ENCODE measurements at places on chromosomes 12 and 14.

DNA sequence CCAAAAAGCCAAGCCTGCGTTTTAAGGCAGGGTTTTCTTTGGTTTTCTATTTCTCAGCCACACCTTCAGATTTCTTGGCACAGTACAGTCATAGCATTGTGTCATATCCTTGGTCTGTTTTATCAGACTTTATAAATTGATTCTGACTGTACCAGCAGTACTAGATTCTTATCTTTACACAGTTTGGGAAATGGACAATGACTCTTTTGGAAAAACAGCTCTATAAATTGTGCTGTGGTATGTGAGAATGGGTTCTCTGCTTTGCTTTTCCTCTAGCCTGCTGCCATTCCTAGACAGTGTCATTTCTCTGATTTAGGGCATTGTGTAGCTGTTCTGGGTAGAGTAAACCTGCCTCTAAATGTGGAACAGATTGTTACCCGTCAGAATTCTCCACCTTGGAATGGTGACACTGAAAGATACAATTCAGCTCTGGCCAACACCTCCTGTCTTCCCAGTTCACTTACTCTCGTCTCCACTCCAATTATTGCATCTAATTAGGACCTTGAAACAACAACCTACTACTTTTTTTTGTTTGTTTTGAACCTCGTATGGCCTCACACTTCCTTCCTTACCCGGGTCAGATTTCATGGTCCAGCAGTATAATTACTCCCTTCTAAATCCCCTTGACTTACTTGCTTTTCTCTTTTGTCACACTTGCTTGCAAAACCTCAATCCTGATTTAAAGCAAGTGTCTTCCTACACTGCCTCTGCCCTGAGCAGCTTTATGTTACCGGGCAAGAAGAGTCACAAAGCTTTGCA is 226.3 kb downstream of the ERC1 start:
- DNase-seq = no peak

- DNase-seq = no peak
Observed at GRCh38 chr14:105153331-105153731, 15.2 kb downstream of the JAG2 start.

GRCh38 chr12:94909663-94910062 is 93.8 kb downstream of the NDUFA12 start:
- no peak for DNase-seq

DNA sequence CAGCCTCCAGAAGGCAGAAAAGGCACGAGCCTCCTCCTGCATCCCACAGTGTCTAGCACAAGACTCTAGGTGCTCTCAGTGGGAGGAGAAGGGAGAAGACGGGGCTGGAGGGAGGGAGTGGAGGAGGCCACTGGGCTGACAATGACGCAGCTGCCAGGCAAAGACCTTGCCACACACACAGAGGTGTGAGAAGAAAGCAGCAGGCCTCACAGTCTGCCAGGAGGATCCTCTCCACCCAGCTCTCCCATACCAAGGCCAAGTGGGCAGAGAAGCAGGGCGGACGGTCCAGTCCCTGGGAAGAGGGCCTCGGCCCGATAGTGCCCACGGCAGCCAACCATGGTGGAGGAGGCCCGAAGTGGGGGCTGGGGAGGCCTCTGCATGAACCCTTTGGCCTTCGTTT is 78.9 kb downstream of the NCOR2 start:
- DNase-seq = no peak

DNA sequence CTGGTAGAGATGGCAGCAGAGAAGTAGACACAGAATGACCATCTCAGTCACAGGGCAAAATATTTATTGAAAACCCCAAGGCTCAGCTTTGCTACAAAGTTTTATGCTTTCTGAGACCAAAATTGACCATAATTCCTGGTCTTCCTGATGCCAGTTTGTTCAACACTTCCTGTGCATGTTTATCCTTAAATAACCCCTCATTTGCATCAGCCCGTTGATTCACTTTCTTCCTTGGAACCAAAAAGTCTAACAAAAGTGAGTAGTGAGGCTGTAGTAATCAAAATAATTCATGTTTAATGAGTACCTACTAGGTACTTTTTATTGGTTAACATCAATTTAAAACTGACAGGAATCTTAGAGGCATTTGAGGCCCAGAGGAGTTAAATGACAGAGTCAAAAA is 51.7 kb downstream of the TRHDE start:
- no peak for DNase-seq

DNA sequence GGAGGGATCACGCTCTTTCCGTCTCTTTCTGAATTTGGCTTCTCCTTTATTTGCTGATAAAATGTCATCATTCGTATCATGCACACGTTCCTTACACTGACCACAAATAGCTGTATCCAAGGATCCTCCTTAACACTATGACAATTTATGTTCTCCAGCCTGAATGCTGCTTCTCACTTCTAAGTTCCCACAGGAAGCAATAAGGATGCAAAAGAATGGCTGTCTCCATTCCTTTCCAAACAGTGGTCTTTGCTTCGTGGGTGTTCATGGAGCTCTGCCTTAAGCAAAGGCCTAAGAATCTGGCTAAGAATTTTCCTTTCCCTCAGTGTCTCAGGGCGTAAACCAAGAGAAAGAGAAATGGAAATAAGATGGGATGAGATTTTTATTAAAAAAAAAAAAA is 200.2 kb downstream of the ITPR2 start:
- no peak for DNase-seq

DNA sequence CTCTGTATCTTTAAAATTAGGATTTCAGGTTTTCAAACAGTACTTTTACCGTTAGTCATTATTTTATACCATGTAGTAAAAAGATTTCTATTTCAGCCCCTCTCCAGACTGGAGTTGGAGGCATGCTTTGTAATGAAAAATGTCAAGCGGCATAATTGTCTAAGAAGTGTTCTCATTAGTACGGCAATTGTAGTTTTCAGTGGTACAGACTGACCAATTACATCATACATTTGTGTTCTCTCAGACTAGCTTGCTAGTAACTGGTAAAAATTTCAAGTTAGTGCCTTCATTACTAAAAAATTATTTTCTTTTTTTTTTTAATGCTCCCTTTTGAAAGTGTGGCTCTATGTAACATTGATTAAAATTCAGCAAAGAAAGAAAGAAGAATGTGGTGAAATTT is 4.5 kb downstream of the USP30 start:
- no peak for DNase-seq

GRCh38 chr12:40793471-40793870 is 101.2 kb downstream of the CNTN1 start:
- DNase-seq = no peak

- DNase-seq = no peak
Observed at GRCh38 chr12:109953656-109954055, 42.5 kb downstream of the GIT2 start.

GRCh38 chr12:96402061-96402460 is 1.8 kb upstream of the CDK17 start:
- no peak for DNase-seq

DNA sequence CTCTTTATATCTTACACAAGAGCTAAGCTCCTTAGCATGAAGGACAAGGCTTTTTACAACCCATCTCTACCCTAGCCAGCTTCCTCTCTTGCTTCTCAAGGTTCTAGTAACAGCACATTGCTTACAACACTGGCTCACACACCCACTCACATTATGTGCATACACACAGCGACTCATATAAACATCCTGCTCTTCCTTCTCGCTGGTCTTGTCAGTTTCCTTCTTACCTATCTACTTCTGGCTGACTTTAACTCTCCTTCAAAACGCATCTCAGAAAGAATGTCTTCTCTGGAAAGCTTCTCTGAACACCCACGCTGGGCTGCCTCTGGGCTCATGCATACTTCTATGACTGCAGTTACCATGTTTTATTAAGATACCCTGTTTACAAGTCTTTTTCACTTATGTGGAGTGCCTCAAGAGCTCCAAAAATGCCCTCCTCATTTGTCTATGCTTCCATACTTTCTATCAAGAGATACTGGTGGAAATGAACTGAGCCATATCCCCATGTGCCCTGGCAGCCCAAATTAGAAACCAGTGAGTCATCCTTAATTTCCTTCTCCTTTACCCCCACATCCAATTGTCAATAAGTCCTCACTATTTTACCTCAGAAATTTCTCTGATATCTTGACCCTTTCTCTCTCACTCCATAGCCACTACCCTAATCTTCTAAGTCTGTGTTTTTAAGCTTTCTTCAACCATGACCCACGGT is 126.9 kb upstream of the KRAS start:
- no peak for DNase-seq

DNA sequence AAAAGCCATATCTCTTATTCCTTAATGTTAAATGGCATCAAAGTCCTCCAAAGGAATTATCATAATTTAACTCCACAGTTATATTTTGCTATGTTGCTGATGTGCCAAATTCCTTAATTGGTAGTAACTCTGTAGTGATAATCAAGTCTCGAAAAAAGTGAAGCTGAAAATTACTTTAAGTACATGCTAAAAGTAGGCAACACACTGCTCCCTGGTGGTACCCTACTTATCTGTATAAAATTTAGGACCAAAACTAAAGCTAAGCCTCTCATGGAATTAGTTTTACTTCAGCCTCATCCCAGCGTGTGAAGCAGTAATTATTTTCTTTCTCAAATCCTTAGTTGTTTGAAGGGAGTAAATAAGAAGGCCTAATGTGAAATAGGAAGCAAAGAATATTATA is 132.8 kb downstream of the TTLL5 start:
- DNase-seq = no peak

DNA sequence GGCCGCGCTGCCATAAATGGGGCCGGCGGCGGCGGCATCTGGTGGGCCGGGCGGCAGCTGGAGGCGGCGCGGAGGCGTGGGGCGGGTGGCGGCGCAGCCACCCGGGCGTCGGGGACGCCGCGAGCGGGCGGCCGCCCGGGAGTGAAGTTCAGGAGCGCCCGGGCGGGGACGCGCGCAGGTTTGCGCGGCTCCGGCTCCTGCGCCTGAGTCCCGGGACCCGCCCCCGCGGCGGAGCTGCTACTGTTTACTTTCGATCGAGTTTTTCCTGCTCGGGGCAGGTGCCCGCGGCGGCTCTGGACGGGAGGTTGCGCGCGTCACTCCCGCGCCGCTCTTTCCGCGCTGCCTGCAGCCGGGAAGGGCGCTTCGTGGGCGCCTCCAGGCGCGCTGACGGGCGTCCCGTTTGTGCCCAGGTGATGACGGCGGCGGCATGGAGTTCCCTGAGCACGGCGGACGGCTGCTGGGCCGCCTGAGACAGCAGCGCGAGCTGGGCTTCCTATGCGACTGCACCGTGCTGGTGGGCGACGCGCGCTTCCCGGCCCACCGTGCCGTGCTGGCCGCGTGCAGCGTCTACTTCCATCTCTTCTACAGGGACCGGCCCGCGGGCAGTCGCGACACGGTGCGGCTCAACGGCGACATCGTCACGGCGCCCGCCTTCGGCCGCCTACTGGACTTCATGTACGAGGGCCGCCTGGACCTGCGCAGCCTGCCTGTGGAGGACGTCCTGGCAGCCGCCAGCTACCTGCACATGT is at the start of gene ZBTB42:
TSS of gene ZBTB42 (plus strand) at position 331 of the 749 bp plus-strand sequence. CDS start at position 428, 97 bp downstream.
- no peak for DNase-seq

DNA sequence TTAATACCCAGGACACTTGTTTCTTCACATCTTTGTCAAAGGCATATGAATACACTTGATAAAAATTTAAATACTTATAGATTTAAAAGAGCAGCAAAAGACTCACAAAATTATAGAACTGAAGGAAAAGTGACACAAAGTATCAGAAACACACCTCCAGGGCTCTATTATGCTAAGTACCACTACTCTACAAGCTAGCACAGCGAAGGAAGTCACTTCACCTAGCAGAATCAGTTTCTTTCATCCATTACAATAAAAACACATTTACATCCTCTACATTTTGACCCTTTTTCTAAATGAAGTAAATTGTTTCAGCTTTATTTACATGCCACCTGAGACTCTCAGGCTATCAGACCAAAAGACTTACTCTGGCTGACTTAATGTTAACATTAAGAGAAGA is 26.6 kb upstream of the PTPRB start:
- DNase-seq = no peak

DNA sequence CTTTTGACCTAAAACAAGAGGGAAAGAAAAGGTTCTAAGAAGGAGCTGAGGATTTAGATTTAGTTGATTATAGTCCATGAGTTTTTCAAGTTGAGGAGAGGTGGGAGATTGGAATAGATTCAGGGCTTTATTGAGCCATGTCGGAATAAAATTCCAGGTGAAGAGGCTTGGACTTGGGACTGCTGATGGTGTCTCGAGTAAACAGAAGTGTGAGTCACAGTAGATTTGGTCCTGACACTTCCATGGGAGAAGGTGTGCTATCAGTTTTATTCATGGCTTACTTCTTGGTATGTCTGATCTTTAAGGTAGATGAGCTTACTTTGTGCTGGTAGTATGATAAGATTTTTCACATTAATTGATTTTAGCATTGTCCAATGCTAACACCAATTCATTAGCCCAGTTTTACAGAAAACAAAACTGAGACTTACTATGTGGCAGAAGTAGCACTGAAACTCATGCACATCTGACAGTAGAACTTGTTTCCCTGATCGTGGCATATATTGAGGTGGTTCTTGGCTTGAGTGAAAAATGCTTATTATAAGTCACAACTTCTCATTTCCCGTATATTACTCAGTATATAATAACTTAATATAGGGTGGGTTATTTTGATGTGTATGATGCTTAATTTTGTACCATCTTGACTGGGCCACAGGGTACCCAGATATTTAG is 172.4 kb upstream of the IGF1 start:
- no peak for DNase-seq

GRCh38 chr12:16573398-16574077 is 32.4 kb downstream of the LMO3 start:
- no peak for DNase-seq

GRCh38 chr12:27685274-27685673 is 11.0 kb upstream of the REP15 start:
- no peak for DNase-seq

- DNase-seq = no peak
Observed at GRCh38 chr14:81655423-81656314, 122.0 kb upstream of the SEL1L start.

DNA sequence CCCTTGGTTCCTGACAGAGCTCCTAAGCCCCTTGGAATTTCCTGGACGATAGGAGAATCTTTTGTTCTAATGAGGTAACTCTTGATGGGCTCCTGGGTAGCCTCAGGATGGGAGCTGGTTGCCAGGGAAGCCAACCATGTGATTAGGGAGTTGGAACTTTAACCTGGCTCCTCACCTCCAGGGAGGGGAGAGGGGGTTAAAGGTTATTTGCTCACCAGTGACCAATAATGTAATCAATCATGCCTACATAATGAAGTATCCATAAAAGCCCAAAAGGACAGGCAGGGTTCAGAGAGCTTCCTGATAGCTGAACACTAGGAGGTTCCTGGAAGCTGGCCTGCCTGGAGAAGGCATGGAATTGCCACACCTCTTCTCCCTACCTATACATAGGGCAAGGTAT is 6.2 kb upstream of the CNOT2 start:
- DNase-seq = no peak
